ENCODE measurements at places on chromosomes 6 and 20.

DNA sequence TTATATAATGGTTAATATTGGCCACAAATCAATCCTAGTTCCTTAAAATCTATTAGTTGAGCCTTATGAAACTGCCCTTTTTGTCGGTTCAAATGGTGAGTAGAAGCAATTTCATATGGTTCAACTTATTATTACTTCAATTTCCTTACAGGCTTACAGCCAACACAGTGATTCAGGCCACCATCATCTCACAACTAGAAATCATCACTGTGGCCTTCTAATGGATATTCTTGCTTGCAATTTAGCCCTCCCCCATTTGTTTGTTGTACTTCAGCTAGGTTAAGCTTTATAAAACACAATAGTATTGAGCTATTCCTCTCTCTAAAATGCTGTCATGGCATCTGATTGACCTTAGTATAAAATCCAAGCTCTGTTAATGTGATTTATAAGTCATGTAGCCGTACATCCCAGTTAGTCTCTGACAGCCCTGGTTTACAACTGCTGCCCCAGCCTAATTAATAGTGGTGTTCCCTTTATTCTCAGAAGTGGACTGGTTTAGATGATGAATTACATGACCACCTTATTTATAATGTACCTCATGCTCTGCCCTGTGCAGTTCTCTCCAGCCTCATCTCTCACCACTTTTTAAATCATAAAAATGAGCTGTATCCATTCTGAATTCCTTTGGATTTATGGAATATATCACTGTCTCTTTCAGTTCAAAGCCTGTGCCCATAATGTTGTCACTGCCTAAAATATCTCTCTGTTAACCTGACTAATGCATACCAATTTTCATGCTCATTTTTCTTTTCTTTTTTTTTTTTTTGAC lies 36.7 kb downstream of the LAMA2 start:
- DNase-seq: no peak

DNA sequence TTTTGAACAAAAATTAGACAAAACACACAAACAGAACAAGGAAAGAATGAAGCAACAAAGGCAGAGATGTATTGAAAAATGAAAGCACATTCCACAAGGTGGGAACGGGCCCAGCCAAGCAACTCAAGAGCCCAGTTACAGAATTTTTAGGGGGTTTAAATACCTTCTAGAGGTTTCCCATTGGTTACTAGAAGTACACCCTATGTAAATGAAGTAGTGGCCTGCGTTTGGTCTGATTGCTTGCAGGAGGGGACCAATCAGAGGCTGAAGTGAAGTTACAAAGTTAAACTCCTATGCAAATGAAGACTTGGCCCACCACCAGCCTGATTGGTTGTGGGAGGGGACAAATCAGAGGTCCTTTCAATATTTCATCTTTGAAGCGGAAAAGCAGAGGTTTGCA lies 593.7 kb upstream of the MMS22L start:
- no peak for DNase-seq

- DNase-seq: no peak
Observed at GRCh38 chr6:150528648-150529285, 70.9 kb upstream of the PLEKHG1 start.

DNA sequence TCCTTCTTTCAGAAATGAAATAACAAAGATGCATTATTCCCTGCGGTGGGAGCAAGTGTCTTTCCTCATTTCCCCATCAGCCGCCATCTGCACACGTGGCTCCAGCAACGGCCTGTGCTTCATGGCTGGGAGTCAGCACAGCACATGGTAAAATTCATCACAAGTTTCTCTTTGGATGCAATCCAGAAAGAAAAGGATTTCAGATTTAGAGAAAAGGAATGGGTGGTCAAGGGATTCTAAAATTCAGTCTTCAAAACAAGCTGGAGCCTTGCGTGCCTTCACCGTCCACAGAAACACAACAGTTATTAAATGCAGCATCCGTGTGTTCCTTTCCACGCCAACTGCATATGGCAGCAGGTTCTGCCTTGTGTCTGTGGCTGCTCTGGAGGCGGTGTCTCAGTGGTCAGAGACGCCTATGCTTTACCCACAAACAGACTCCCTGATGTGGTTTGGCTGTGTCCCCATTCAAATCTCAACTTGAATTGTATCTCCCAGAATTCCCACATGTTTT lies 107.6 kb downstream of the THBS2 start:
- no peak for DNase-seq

- DNase-seq: no peak
Observed at GRCh38 chr6:170450916-170451761, 102.0 kb downstream of the PSMB1 start.

All from Caki2 (cell line).